ENCODE measurements at places on chromosomes 13 and 19.

DNA sequence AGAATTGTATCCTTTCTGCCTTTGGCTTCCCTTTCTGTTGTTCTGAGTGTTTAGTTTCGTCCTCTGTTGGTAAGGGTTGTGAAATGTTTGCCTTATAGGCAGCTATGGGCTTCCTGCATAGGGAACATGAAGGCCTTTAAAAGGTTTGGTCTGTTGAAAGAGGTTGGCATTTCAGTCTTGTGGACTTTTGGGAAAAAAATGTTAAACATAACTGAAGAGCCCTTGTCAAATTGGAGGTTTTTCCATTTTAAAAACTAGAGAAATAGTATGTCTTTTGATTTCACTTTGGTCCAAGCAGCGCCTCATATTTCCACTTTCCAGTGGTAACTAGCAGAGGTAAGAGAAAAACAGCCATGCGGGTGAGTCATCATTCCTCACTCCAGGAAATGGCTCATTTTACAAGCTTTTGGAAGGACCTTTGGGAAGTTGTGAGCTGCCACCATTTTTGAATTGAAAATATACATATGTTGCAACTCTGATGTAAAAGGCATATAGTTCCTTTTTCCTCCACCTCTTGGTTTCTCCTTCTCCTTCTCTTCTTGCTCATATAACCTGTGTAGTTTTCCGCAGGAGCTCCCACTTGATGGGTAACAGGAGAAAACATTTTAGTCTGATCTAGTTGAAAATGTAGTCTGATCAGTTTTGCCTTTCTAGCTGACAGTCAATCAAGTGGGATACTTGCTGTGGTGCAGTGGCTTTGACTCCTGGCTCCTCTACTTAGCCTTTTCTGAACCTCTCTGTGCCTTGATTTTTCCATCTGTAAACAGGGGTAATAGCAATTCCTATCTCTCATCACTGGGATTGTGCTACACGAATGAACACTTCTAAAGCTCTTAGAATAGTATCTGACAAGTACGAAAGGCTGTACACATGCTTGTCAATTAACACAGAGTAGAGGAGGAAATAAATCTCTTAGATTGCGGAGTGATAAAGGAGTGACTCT lies 23.0 kb downstream of the GPC6 start:
- DNase-seq = no peak

- DNase-seq = no peak
Observed at GRCh38 chr13:92901739-92902138, 324.9 kb upstream of the GPC6 start.

GRCh38 chr19:50818859-50819472 lies 4.6 kb downstream of the KLK1 start:
- no peak for DNase-seq

DNA sequence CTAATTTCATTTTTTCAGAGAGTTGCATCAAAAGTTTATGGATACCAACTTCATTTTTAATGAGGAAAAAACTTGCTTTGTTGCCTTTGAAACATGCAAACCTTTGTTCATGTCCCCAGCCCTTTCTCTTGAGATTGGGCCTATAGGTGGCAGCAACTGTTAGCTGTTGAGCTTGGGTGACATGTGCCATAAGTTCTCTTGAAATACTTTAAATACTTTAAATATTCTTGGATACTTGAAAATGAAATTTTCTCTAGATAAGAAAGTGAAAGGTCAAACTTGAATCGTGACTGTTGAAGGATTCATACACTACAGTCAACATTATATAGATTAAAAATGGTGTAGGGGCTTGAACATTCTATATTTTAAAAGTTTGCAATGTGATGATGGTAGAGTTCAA lies 294.9 kb downstream of the NDFIP2 start:
- peak; percentile 35 for DNase-seq

DNA sequence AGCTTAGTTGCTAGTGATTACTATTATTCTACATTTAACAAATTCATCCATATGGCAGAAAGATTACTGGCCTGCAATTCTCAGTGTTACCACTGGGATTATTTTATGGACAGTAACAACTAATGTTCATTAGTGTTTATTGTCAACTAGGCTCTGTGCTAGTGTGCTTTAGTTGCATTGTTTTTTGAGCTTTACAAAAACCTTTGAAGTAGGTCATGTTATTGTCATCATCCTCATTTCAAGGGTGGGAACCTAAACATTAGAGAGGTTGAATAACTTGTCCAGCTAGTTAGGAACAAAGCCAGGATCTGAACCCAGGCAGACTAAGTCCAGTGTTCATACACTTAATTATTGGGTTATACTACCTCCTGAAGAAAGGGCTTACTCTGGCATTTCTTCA lies 27.8 kb upstream of the TDRD3 start:
- DNase-seq = peak; percentile 5
